ENCODE measurements at places on chromosomes 11 and 22. TPM values are rescaled to one million over a fixed set of nuclear protein-coding genes. Genes with fewer than 3 reads are reported as not detected.

Gene CATSPER1
- 0.43 TPM for total RNA-seq

Gene F2
- total RNA-seq: not detected

Gene KLHDC7B
- 0.32 TPM for total RNA-seq

Gene SERPIND1
- total RNA-seq: under 0.01 TPM

Gene MYBPC3
- not detected for total RNA-seq

Gene SLC22A12
- not detected for total RNA-seq

GRCh38 chr11:60433401-60433800 lies 4.0 kb downstream of the MS4A5 start:
- no peak for DNase-seq

GRCh38 chr11:20599221-20600019 lies at the start of gene SLC6A5:
SLC6A5 (plus strand) TSS chr11:20599608; CDS start chr11:20599673, 65 bp downstream.
- DNase-seq: peak; percentile 34

DNA sequence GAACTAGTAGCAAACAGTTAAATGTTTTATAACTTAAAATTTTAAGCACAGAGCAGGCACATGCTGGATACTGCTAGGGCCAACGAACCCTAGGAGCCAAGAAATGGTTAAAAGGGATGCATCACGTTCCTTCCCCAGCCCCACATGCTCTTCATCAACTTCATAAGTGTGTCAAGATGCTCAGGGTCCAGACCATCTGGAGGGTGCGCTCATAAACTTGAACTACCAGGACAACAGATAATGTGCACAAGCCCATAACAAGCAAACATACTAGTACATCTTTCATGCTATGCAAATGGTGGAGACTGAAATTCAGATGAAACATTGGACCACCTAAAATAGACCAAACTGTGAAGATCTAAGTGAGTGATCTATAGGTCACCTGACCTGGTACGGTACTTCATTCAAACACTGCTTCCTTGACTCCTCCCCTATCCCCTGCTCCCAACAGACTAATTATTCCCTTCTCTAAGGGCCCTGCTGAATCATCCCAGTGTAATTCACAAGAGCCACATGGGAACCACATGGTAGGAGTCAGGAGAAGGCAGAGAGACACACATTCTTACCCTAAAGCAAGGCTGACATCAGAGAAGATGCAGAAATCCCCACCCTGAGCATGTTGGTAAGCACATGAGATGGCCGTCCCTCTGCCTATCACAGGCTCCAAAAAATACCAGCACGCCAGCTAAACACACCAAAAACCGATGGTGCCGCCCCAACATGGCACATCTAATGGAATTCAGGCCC lies 83.9 kb downstream of the ETS1 start:
- peak; percentile 96 for DNase-seq

DNA sequence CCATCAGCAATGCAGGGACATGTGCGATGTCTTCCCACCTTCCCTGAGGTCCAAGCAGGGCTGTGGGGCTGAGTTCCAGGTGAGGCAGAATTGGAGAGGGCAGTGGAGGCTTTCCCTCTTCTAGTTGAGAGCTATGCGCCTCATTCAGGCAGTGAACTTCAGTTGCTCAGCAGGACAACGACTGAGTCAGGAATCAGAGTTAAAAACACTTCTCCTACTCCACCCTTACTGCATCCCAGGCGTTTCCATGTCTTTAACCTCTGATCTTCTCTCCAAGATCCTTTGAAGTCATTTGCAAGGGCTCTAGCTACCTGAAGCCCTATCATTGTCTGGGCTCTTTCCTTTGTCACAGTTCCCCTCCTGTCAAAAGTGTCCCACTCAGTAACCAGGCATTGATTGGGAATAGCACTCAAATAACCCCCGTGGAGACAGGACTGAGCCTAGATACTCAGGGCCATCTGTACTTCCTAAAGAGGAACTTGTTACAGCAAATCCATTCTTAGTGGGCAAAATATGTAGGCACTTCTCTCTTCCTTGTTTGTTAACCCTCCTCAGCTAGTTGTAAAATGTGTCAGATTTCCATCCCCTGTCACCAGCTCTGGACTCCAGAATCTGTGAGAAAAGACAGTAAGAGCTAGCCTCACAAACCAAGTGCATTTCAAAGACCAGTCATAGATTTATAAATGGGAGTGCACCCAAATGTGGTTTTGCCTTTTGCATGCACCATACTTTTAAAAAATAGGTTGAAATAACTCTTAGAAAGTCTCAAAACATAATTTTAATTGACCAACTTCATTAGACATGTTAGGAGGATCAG lies 72.5 kb upstream of the MYO18B start:
- DNase-seq: no peak

DNA sequence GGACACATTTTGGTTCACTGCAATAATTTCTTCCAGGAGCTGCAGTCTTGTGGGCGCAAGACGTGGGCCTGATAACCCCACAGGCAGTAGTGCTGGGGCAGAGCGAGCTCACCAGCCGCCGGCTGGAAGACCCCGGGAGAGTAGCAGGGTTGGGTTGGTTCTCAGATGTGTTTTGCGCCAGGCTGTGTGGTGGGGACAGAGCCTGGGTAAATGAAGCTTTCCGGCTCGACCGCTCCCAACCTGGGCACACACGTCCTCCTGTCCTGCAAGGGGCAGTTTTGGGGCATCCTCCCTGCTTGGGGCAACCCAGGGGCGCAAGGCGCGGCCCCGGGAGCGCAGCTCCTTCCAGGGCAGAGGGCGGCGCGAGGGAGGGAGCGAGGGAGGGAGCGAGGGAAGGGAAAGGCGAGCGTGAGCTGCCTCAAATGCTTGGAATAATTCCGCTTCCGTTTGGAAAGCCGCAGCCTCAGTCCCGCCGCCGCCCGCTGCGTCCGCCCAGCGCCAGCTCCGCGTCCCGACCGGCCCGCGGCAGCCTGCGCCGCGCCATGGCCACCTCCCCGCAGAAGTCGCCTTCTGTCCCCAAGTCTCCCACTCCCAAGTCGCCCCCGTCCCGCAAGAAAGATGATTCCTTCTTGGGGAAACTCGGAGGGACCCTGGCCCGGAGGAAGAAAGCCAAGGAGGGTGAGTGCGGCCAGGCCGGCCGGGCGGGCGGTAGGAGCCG lies at the start of gene PARVA:
Gene PARVA, plus strand, starts transcription at position 466 of the 718 bp plus-strand sequence. Its CDS starts 77 bp downstream, at position 543.
- DNase-seq: peak; percentile 81

DNA sequence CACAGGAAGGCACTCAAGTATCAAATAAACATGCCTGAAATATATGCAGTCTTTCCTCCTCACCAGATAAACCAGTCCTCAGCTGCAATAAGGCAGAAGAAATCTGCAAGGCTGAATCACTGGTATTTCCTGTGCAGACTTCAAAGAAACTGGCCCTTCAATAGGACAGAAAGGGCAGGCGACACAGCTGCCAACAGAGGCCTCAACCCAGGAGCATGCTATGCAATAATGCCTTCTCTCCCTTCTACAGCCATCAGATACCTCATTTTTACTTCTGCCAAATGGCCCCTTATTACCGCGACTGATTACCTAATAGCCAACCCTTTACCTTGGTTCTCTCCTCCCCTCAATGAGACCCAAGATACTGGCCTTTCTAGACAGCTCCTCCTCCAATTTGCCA lies 8.0 kb downstream of the NUMA1 start:
- peak; percentile 78 for DNase-seq

DNA sequence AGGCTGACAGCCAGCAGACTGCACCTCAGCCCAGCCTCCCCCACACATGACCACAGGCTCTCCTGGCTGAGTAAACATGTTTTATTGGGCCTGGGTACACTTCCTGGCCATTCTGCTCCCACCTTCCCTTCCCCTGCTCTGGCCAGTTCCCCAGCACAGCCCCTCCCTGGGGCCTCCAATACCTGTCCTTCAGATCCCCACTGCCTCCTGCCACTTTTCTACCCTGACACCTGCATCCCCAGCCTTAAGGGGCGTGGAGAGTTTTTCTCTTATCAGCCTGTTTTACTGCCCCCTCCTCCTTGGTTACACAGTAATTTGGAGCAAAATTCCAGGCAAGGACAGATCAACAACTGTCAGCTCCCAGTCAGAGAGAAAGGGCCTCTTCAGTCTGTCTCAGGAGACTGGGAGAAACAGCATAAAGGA lies at the start of gene ISX:
Gene ISX, plus strand, starts transcription at position 363 of the 423 bp plus-strand sequence. CDS start 930 bp downstream, outside the sequence.
- no peak for DNase-seq

GRCh38 chr11:100830978-100831732 lies 144.1 kb downstream of the ARHGAP42 start:
- peak; percentile 86 for DNase-seq

GRCh38 chr11:62546244-62546928 lies at the start of gene AHNAK:
AHNAK (minus strand) TSS chr11:62546806; CDS start chr11:62536098, 10,708 bp downstream.
- DNase-seq: peak; percentile 68

GRCh38 chr11:46333394-46333947 lies 13.8 kb upstream of the DGKZ start:
- no peak for DNase-seq

GRCh38 chr22:33841281-33842005 lies 78.8 kb downstream of the LARGE1 start:
- no peak for DNase-seq

DNA sequence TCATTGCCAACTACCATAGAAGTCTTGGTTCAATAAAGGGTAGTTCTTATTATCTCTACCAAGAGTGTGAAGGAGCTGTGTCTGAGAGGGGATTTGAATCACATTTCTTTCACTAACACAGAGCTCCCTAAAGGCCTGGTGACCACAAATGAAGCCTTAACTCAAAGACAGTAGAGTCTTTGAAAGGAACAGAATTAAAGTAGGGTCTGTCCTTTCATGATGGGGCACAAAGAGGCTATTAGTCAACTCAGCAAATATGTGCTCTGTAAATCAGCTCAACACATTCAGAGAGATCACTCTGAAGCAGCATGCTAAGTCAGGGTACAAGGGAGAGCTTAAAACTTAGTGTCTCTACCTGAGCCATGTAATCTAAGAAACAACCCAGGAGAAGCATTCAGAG lies 212.4 kb upstream of the SYN3 start:
- no peak for DNase-seq

DNA sequence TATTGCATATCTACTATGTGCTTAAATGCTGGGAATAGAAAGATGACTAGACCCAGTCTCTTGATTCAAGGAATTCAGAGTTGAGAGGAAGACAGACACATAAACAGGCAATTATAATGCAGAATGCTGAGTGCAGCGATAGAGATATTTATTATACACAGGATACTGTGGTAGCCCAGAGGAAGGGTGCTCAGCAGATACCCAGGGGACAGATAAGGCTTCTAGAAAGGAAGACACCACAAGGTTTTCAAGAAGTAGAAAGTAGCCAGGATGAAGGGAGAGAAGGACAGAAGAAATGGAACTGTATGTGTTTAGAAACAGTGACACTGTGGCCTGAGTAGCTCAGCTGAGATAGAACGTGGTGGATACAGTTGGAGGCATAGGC lies 79.4 kb upstream of the NNMT start:
- no peak for DNase-seq

- peak; percentile 80 for DNase-seq
Observed at GRCh38 chr22:38214302-38215056, 12.7 kb downstream of the MAFF start.

DNA sequence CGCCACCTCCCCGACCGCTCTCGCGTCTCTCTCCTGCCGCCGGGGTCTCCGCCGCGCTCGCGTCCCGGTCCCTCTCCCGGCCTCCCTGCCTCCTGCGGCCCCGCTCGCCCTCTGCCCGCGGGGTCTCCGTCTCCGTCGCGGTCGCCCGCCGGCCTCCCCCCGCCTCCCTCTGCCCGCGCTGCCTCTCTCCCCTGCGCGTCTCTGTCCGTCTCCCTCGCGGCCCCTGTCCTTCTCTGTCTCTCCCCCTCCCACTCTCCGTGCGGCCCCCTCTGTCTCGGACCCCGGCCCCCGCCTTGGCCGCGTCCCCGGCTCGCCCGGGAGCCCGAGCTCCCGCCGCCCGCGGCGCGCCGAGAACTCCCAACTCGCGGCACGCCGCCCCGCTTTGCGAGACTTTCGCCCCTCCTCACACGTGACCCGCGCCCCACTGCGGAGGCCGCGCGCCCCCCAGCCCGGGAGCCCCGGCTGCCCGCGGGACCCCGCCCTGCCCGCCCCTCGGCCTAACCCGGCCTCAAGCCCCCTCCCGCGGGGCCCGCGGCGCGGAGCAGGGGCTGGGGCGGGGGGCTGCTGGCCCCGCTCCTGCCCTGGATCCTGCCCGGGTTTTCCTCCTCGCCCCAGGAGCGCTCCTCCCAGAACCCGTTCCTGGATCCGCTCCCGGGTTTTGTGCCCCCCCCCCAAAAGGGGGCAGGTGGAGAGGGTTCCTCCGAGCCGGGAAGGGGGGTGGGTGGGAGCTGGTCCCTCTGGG lies 702 bp upstream of the KCNJ4 start:
- peak; percentile 25 for DNase-seq

- DNase-seq: no peak
Observed at GRCh38 chr22:28132466-28132865, 213.4 kb upstream of the PITPNB start.

DNA sequence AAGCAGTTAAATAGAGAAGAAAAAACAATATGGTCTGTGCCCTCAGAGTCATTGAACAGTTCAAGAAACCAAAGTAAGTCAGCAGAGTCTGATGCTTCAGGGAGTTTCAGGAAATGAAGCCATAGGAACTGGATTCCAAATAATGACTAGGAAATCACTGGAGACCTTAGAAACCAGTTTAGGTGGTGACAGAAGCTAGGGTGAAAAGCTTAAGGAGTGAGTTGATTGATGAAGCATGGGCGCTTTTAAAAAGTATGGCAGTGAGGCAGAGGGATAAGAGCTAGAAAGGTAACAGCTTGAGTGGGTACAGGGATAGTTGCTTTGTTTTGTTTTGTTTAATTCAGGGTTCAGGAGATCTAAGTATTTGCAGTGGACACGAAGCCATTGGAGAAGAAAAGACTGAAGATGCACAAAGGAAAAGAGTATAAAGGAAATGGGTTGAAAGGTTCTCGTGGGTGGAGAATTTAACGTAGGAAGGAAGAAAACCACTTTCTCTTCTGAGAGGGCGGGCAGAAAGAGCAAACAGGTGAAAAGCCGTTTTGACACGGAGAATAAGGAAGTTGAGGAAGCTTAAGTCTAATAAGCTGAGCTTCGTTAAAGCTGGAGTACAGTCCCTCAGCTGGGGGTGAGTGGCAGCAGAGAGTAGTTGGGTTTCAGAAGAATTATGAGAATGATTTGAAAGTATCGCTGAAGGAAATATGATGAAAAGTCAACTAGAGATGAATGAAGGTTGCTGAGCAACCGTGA lies 14.8 kb downstream of the SGSM3 start:
- DNase-seq: no peak

DNA sequence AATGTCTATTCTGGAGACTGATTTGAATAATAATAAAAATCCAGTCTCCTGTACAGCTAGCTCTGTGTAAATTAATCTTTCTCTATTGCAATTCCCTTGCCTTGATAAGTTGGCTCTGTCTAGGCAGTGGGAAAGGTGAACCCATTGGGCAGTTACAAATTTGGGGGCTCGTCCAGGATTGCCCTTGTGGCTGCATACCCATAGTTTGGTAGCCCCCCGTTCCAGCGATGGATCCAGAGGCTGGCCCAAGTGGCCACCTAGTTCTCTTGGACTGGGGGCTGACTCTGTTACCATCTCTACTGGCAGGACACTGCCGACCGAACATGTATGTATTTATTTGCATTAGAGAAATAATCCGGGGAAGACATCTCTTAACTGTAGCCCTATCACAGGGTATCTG lies 326.2 kb upstream of the PDGFD start:
- no peak for DNase-seq

DNA sequence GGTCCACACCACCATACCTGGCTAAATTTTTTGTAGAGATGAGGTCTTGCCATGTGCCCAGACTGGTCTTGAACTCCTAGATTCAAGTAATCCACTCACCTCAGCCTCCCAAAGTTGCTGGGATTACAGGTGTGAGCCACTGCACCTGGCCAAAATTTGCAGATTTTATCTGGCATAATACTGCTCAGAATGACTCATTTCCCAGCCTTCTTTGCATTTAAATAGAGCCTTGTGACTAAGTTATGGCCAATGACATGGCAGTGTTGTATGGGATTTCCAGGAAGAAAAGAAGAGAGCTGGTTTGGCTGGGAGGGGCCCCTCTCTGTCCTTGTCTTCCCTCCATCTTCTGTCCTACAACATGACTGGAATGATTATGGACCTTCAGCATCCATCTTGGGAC lies 55.8 kb downstream of the CCDC34 start:
- no peak for DNase-seq

GRCh38 chr22:45413013-45413367 lies 409 bp downstream of the SMC1B start:
- no peak for DNase-seq

Data from fibroblast of villous mesenchyme (primary cell).